GM06990 (cell line): ENCODE measurements at places on chromosomes 11 and 22.

DNA sequence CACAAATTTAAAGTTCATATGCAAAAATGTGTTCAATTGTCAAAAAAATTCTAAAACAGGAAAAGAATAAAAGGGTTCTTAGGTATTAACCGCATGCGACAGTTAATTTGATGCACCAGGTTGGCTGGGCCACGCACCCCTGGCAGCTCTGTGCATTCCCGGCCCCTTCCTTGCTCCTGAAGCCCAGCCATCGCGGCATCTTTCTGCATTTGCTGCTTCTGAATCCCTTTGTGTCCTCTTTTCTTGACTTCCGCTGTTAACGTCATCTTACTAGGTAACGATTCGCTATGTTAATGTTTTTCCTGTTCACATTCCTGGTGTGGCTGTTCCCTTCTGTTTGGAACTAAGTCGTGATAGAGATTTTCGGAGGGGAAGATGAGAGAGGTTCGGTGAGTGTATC, 7.9 kb upstream of the KLHDC7B start:
- DNase-seq = no peak

DNA sequence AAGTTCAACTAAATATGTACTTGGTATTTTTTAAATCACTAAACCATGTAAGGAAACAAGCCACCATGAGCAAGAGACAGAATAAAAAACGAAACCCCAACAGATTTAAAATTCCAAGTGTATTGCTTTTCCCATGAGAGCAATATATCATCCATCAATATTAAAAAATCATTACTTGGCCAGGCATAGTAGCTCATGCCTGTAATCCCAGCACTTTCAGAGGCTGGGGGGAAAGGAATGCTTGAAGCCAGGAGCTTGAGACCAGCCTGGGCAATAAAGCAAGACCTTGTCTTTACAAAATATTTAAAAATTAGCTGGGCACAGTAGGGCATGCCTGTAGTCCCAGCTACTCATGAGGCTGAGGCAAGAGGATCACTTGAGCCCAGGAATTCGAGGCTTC, 190.8 kb downstream of the TTC28 start:
- no peak for DNase-seq

DNA sequence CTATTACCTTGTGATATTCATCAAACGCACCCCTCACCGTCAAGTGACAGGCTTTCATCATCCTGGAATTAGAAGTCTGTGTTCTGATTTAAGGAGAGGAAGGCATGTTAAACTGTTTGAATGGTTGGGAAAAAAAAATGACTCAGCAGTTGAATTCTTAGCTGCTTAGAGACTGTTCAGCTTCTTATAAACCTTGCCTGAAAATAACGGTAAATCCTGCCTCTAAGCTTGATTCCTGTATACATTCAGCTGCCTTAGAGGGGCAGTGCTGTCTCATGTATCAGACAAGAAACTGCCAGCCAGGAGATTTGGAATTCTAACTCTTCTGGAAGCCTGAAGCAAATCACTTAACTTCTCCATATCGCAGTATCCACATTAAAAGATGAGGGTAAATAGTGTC, 437.4 kb downstream of the JRKL start:
- no peak for DNase-seq

GRCh38 chr11:114587398-114587953, 8.1 kb downstream of the NXPE4 start:
- DNase-seq = no peak

GRCh38 chr11:113308601-113309000, 5.8 kb upstream of the TTC12 start:
- DNase-seq = no peak

GRCh38 chr11:115580927-115581680, 76.9 kb upstream of the CADM1 start:
- DNase-seq = no peak

- no peak for DNase-seq
These were observed 866 bp downstream of the MED17 start for GRCh38 chr11:93784935-93785360.

GRCh38 chr11:80417681-80418080, 976.9 kb upstream of the TENM4 start:
- no peak for DNase-seq

DNA sequence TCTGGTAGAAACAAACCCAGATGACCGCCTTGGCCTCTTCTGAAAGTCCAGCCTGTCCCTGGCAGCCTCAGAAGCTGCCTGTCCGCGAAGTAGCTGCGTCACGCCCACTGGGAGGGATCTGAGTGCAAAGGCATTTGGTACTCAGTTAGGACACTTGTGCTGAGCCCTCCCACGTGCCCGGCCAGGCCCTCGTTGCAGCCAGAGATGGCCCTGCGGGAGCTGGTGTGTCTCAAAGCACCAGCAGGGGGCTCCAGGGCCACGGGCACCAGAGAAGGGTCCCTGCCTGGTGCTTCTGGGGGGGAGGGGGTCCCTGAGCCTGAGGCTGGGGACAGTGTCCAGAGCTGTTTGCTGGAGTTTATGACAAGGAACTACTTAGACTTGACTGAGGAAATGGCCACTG, 5.8 kb downstream of the SELENOO start:
- DNase-seq = no peak

DNA sequence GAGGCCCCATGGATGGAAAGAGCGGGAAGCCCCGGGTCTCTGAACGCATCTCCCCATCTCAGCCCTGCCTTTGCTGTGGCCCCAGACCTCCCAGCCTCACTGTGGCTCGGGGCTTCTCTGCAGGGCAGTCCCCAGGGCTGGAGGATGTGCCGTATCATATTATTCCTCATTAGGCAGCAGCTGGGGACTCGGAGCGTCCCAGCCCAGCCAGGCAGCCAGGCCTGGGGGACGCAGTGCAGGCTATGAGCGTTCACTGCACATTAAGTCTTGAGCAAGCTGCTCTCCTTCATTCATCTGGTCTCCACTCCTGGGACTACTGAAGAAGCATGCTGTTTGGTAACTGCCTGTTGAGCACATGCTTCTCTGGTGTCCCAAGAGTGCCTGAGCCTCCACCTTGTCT, 226.8 kb upstream of the TBCEL start:
- no peak for DNase-seq

GRCh38 chr11:72793076-72793424, 797 bp downstream of the STARD10 start:
- DNase-seq = no peak
